Activated T-cell treated with anti-CD3 and anti-CD28 coated beads, Interleukin-2, amount 50 U/mL, for 1 hour (primary cell): ENCODE measurements at places on chromosomes 4 and X.

- DNase-seq: no peak
These were observed 459.7 kb upstream of the FAT1 start for GRCh38 chr4:187183346-187183745.

- no peak for DNase-seq
These were observed 240.8 kb upstream of the DDX53 start for GRCh38 chrX:22758807-22759481.

DNA sequence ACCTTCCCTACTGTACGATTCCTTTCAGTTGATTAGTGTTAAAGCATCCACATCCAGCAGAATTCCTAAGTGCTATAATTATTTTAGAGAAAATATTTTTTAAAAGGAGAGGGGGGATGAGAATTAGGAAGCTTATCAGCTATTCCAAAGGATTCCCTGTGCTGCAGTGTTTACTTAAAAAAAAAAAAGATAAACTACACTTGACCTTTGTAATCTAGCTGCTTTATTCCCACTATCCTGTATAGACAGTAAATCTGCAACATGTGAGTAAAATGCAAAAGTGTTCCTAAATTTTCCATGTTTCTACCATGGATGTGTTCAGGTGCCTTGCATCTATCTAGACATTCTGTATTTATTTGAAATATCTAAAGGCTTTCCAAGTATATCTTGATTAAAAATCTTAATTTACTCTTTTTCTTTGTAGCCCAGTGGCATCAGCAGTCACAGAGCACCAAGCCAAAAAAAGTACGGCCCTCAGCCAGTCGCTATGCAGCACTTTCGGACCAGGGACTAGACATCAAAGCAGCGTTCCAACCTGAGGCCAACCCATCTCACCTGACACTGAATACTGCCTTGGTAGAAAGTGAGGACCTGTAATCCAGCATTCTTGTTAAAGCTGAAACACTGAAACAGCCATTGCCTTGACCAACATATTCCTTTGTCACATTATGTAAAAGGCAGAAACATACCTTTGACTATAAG lies 84.1 kb downstream of the CBR4 start:
- DNase-seq: no peak

GRCh38 chrX:56800801-56801200 lies 71.8 kb downstream of the NBDY start:
- peak; percentile 53 for DNase-seq

- DNase-seq: no peak
These were observed 1.0 kb upstream of the SUV39H1 start for GRCh38 chrX:48695534-48695896.

- DNase-seq: no peak
These were observed 4.3 kb downstream of the WDR44 start for GRCh38 chrX:118350221-118350620.

DNA sequence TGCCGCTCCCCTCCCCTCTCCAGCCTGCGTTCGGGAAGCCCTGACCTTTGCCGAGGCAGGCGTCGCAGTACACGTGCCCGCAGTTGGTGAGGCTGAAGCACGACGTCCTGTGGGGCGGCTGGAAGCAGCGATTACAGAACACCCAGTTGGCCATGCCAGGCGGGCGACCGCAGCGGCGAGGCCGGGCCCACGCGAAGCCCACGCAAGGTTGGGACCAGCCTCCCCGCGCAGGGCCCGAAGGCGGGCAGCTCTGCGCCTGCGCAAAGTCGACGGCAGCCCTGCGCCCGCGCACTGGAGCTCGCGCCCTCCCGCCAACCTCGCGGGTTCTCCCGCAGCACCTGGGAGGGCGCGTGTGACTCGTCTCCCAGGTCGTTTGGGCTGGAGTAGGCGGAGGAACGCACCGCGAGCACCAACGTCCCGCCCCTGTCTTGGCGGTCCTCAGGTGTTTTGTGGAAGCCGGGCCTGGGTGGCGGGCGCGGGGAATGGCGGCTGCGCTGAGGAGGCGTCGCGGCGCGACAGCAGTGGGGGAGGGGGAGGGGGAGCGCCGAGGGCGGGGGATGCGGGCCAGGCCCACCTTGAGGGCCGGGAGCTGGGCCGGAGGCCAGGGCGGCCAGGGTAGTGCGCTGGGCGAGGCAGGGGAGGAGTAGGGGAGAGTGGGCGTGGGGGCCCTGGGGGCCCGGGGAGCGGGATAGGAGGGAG lies at the start of gene RNF212:
Gene RNF212 (minus strand): TSS at position 254 of the 699 bp plus-strand sequence. CDS start 100 bp downstream, at position 154.
- peak; percentile 57 for DNase-seq

- DNase-seq: no peak
These were observed 20.3 kb upstream of the SPON2 start for GRCh38 chr4:1192493-1193205.

DNA sequence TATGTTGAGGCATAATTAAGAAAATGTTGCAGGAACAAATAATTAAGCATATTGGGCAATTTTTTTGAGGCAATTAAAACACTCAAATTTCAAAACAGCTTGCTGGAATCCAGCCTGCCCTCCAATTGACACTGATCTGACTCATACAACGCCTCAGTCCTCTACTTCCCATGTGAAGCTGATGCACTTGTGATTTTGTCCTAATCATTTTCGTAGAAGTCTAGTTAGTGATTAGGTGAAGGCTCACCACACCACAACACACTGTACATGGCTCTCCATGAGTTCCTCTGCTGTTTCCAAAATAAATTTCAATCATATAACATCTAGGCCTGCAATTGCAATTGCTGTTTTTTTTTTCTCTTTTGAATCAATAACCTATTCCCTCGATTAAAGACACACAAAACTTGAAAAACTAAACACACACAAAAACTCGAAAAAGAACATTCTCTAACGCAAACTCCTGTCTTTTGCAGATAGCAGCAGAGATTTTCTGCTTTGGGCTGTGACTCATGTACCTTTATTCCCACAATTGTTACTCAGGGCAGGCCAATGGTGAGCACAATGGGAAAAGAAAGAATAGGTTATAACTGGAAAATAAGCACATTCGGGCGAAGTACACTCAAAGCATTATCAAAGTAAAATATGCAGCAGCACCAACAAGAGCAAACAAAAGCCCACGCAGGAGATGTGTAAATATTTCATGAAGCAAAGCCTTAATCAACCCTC lies 1.7 kb downstream of the GPRIN3 start:
- DNase-seq: no peak

DNA sequence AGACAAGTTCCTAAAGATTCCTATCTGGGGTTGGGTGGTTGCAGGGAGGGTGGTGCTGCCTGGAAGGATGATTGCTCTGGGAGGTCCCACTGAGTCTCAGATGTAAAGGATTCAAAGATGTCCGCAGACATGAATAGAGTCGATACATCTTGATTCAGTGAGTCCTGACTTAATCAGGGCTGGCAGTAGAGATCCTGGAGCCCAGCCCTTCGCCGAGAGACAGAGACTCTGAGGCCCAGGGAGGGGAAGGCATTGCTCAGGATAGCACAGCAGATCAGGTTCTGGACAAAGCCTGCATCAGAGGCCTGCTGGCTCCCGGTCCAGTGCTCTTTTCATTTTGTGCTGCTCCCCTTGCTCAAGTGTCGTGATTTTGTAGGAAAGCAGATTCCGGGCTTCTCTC lies 21.7 kb downstream of the PJA1 start:
- no peak for DNase-seq

GRCh38 chr4:99885063-99885664 lies 9.1 kb downstream of the LAMTOR3 start:
- no peak for DNase-seq

DNA sequence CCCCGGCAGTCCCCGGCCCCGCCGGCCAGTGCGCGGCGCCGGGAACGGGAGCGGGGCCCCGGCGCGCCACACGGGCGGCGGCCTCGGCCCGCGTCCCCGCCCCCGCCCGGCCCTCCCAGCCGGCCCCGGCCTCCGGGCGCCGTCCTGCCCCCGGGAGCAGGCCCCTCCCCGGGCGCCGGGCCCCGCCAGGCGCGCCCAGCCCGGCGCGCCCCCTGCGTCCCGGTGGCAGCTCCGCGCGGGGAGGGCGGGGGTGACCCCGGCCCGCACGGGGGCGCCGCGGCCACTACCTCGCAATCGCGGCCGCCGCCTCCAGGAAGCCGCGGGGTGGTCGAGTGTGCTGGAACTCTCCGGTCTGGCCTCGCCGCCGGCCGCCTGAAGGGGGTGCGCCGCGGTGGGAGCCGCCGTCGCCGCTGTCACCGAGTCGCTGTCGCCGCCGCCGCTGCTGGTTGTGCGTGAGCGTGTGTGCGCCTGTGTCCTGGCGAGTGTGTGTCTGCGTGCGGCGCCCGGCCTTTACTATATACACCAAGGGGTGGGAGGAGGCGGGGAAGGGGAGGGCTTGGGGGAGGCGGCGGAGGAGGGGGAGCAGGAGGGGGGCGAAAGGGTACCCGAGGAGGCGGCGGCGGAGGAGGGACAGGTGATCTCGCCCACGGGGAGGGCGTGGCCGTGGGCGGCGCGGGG lies at the start of gene RAI2:
Gene RAI2 (minus strand): TSS at position 488 of the 678 bp plus-strand sequence. CDS start 59,288 bp downstream, outside the sequence.
- DNase-seq: peak; percentile 43

- DNase-seq: peak; percentile 48
These were observed 130.7 kb upstream of the GPRIN3 start for GRCh38 chr4:89438102-89438831.

DNA sequence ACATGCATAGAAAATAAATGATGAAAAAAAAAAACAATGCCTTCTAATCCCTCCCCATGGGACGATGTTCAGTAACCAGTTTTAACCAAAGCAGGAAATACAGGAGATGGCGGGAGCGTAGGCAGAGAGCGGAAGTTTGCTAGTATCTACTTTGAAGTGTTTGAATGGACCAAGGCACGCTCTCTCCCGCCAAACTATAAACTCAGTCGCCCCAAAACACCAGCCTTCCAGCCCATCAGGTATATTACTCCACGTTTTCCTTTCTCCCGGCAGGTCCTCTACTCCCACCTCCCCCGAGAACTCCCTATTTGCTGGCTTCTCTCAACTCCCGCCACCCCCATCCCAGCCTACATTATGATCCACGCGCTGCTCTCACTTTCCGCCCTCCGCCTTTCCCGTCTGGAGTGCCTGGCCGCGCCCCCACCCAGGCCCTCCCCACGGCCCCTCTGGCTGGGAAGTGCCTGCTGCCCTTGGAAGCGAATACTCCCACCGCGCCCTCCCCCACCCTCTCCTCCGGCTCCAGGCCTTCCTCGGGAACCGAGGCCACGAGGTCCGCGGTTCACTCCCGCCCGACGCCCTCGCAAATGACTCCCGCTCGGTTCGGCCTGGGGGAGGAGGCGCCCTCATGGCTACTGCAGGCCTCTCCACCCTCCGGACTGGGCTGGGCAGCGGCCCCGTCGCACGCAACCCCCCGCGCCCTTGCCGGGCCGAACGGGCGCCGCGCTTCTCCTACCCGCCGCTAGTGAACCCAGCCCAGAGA lies 723 bp downstream of the DHX15 start:
- DNase-seq: peak; percentile 43

DNA sequence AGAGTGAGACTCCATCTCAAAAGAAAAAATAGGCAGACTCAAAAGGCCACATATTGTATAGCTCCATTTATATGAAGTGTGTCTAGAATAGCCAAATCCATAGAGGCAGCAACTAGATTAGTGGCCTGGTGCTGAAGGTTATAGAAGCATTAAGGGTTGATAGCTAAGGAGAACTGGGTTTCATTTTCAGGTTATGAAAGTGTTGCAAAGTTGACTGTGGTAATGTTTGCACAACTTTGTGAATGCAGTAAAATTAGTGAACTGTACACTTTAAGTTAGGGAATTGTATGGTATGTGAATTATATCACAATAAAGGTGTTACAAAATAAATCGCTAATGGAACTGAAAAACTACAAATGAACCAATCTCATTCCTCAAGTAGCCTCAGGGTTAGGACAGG lies 28.3 kb downstream of the TXLNG start:
- no peak for DNase-seq

DNA sequence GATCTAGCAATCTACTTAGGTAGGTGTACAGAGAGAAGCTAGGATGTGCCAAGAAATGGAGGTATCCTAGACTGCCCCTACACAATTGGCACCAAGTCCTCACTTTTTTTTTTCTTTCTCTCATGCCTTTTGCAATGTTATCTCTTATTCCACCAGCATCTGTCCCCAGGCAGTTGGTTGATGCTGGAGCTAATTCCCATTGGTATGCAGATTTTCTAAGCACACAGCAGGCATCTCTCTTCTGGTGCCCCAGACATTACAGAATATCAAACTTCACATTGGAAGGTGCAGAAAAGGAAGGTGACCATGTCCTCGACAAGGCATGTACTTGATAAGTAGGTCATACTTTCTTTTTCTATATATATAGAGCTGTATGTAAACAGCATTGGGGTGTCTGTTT lies 21.6 kb downstream of the LUZP4 start:
- no peak for DNase-seq

GRCh38 chrX:40866893-40867292 lies 131.6 kb upstream of the MED14 start:
- no peak for DNase-seq

- DNase-seq: no peak
These were observed 164.7 kb downstream of the PCDH18 start for GRCh38 chr4:137367620-137368019.

- no peak for DNase-seq
These were observed 82.5 kb downstream of the PPEF1 start for GRCh38 chrX:18789916-18790315.

DNA sequence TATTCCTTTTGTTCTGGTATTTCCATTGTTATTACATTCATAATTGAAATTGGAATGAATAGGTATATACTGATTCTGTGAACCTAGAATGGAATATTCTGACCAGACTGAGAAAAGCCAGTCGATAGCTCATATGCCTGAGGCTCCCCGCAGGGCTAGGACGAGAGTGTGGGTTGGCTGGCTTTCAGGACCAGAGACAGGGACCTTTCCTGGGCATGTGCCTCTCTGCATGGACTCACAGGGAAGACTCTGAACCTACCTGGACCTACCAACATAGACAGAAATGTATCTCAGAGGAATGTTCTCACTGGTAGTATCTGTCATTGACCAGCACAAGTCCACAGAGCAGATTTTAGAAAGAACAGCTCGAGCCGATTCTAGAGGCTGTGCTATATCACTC lies 214.6 kb downstream of the FRMPD4 start:
- no peak for DNase-seq

DNA sequence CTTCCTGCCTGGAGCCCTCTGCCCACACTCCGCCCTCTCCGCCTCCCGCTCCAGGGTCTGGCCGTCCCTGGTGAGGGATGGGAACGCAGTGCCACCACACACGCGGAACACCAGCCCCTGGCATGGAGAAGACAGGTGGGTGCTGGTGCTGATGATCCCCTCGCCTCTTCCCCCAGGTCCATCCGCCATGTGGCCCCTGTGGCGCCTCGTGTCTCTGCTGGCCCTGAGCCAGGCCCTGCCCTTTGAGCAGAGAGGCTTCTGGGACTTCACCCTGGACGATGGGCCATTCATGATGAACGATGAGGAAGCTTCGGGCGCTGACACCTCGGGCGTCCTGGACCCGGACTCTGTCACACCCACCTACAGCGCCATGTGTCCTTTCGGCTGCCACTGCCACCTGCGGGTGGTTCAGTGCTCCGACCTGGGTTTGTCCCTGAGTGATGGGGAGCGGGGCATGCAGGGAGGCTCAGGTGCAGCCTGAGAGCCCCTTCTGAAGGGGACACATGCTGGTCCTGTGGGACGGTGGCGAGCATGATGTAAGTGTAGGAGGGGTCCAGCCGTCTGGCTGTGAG lies 9.8 kb downstream of the BGN start:
- DNase-seq: no peak
